ENCODE measurements at places on chromosomes 3 and 15.
A peak's percentile ranks its signal among the peaks of the same experiment; 100 is the strongest.

- DNase-seq: no peak
These were observed 156.8 kb downstream of the ATP10A start for GRCh38 chr15:25706176-25706955.

GRCh38 chr3:142857056-142857455 is 31.8 kb downstream of the PCOLCE2 start:
- DNase-seq: peak; percentile 6

DNA sequence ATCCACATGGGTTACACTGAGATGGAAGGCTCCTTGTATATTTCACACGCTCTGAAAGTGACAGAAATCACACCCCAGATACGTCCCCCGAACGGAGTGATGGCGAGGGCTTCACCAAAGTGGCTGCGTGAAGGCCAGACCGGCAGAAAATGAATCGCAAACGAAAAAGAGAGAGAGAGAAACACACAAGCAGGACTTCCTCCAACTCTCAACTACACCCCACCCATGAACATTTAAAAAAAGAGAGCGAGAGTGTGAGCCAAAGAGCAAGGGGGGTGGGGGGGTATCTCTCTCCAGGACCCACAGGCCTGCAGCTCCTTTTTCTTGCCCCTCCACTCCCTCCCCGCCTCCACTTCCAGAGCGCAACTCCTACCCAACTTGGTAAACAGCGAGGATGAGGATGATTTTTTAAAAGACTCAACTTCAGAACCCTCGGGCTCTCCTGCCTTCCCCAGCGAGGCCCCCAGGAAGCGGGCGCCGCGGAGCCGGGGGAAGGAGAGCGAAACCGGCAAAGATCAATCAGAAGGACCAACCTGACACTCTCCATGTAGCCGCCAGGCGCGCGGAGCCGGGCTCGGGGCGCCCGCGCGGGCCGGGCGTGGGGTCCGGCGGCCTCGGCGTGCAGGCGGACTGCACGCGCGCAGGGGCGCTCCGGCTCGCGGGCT is 519.1 kb downstream of the FOXP1 start:
- no peak for DNase-seq

DNA sequence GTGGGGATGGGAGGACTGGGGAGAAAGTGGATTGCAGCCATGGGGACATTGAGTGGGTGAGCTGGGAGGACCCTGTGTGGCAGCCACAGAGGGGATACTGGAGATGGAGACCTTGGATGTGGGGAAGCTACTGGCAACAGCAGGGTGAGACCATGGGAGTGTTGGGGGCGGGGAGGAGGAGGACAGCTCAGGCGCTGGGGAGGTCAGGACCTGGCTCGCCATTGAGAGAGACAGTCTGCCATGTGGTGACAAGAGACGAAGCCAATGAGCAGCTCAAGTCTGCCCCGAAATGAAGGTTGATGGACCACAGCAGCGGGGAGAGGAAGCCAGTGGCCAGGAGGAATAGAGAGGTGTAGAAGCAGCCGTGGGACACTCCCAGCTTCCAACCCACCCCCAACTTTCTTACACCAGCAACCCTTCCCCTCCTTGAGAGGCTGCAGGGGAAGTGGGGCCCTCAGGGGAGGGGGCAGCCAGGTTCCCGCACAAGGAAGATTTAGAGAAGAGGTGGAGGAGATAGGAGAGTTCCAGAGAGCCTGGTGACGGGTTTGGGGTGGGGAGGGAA is 118.1 kb downstream of the ASB7 start:
- DNase-seq: no peak

GRCh38 chr3:179933914-179934313 is 102.8 kb downstream of the PEX5L start:
- DNase-seq: no peak

DNA sequence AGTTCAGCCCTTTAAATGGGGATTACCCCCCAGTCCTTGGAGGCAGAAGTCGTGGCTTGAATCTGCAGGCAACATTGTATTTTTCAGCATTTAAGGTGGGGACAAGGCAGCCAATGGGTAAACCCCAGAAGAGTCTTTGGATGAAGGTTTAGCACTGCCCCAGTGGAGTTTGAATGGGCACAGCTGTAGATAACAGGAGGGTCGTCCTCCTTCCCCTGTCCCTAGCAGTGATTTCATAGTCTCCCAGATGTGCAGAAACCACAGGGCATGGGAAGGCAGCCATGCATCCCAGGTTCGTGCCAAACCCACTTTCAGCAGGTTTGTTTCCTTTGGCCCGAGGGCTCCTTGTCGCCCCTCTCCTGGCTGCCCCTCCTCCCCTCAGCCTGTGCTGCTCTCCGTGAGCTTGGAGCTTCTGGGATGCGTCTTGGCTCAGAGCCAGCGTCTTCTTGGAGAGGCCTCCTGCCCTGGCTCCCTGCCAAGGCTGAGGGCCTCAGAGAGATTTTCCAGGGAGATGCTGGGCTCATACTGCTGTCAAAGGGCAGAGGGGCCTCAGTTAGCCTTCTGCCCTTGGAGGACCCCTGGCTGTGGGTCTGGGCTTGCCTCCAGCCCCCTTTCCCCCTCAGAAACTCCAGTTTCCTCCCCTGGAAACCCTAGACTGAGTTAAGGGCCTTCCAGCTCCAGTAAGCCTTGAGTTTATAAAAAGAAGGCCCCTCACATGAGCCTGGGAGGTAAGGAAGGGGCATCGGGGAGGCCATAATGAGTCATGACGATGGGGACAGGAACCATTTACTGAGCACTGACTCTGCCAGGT is 48.9 kb upstream of the POLG start:
- DNase-seq: peak; percentile 53

DNA sequence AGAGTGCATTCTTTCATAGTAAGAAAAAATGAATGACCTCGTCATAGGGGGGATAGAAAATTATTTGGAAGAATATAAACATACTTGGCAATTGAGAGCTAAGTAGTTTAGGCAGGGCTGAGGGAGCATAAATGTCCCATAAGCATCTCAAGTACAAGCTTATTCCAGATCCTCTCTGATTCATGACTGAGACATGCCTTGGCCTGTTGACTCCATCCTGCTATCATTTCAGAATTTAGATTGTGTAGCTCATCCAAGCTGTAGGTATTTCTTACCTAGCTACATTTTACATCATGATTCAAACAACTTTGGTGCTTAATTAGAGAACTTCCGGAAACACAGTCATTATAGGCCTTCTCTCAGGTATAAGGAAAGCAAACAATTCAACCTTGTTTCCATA is 12.3 kb downstream of the POGLUT1 start:
- DNase-seq: no peak

DNA sequence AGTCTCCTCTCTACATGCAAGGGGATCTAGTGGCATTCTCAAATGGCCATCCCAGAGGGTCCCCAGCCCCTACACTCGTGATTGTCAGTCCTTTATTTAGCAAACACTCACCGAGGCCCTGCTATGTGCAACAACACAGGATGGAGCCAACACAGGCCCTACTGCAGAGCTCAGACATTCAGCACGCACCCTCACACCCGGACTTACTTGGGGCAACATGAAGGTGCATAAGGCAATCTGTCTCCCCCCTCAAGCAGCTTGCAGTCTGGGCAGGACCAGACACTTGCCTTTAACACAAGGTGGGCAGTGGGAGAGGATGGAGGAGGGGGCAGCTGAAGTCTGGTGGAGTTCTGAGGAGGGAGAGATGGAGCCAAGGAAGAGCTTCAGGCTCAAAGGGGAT is 258.4 kb downstream of the XXYLT1 start:
- no peak for DNase-seq

DNA sequence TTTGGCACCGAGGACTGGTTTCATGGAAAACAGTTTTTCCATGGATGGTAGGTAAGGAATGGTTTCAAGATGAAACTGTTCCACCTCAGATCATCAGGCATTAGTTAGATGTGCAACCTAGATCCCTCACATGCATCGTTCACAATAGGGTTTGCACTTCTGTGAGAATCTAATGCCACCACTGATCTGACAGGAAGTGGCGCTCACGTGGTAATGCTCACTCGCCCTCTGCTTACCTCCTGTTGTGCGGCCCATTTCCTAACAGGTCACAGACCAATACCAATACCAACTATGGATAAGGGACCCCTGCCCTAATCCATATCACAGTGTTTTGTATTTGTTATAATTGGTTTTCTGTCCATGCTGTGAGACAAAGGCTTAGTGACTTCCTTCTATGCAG is 58.9 kb downstream of the SLMAP start:
- no peak for DNase-seq

GRCh38 chr3:152818027-152818426 is 16.9 kb upstream of the P2RY1 start:
- DNase-seq: no peak
